Stimulated activated CD8-positive, alpha-beta memory T cell treated with anti-CD3 and anti-CD28 coated beads, Interleukin-15, amount 100 ng/mL, for 4 hours (primary cell): ENCODE measurements at places on chromosomes 1 and 21.

DNA sequence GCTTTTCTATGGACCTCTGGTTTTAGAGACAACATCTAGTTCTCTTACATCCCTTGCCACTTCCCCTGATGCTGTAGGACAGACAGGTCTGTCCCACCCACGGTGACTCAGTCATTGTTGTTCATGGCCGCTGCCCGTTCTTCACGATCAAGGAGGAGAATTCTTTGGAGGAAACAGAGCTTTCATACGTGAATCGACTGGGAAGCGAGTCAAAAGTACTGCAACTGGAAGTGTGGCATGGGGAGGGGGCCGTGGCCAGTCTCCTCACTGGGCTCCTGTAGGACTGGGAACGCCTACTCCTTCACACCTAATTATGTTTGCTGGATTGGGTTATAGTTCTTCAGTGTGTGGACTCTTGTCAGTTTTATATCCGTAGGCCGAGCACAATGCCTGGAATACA, 4.4 kb upstream of the SLC37A1 start:
- DNase-seq: no peak

DNA sequence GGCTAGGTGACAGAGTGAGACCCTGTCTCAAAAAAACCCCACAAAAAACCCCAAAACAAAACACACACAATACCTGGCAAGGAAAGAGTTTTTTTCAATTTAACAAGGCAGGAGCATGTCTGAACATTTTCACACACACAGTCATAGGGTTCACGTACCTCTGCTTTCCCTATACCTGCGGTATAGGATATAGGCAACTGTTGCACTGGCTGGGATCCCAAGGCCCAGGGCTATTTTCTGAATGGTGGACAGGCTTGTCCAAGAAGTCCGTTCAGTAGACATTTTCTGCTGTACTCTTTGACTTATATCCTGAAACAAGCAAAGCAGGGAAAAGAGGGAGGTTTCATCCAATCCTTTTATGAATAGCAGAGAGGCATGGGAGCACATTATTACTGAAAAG, 7.6 kb downstream of the TDRKH start:
- DNase-seq: no peak

DNA sequence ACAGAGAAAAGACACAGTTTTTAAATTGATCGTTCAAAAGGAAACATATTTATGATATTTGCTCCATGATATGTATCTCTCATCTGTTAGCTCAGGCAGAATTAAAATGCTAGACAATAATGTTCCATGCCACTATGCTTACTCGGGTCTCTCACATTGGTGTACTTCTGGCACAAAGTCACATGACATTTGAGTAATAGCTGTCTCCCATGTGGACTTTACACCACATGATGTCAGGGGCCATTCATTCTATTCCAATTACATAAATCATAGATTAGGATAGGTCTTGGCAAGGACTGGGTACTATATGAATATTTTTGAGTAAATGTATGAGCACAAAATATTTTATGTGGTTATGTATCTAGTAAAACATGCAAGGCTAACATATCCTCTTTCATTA, 648.4 kb downstream of the PLA2G4A start:
- no peak for DNase-seq

GRCh38 chr1:57424231-57425027, 569 bp upstream of the DAB1 start:
- no peak for DNase-seq

DNA sequence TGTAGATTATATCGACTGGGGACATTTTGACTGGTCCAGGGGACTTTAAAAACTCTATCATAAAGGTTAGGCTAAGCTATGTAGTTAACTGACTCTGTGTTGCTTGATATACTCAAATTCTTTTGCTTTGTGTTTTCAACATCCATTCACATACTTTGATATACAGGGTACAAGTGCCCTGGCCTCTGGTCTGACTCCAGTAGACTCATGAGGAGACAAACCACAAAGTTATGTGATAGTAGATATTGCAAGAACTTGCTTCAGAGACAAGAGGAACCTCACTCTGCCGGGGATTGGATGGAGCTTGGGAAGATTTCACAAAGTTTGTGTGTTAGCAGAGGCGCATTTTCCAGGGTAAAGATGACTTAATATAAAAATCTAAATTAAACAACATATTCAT, 1.3 kb downstream of the GORAB start:
- DNase-seq: no peak

DNA sequence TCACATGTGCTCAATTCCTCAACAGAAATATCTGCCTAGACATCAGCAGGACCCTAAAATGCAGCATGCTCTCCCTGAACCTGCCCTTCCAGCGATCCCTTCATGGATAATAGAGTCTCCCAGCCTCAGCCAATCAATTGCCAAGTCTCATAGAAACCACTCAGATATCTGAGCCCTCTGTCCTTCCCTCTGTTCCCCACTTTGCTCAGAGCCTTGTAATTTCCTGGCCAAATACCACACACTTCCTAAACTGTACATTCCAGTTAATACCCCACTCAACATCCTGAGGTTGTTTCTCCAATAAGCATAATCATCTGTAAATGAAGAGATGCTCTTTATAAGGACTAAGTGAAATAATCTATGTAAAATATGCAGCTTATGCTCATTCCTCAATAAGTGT, 59.3 kb upstream of the PTGFRN start:
- no peak for DNase-seq

DNA sequence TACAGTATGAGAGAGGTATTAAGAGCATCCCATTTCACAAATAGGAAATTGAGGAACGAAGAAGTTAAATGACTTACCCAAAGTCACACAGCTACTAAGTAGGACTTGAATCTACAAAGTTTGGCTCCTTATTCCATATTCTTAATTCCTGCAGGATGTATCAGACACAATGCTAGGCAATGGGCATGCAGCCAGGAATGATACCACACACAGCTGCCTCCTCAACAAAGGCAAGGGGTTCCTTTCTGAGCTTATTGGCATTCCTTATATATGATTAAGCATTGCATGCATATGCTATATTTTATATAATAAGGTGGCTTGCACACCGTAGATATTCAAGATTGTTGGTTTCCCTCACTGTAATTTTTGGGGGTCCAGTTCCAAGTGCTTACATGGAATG, 34.2 kb upstream of the JUN start:
- no peak for DNase-seq

- no peak for DNase-seq
Measured at GRCh38 chr1:66527686-66528085, 6.3 kb upstream of the SGIP1 start.

GRCh38 chr1:54575605-54576290, 27.7 kb downstream of the ACOT11 start:
- no peak for DNase-seq

DNA sequence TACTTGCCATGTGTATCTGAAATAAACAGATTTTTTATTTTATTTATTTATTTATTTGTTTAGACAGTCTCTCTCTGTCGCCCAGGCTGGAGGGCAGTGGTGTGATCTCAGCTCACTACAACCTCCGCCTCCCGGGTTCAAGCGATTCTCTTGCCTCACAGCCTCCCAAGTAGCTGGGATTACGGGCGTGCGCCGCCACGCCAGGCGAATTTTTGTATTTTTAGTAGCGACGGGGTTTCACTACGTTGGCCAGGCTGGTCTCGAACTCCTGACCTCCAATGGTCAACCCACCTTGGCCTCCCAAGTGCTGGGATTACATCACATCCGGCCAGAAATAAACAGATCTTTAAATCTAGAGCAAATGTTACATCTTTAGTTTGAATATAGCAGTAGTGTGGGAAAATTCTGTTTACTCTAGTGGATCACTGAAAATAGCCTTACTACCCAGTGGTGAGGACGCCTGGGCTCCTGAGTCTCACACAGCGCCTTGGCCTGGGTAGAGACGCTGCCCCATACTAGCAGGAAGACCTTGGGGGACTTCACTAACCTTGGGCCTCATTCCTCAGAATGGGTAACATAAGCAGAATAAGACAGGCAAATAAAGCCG, 709 bp downstream of the GART start:
- DNase-seq: no peak

DNA sequence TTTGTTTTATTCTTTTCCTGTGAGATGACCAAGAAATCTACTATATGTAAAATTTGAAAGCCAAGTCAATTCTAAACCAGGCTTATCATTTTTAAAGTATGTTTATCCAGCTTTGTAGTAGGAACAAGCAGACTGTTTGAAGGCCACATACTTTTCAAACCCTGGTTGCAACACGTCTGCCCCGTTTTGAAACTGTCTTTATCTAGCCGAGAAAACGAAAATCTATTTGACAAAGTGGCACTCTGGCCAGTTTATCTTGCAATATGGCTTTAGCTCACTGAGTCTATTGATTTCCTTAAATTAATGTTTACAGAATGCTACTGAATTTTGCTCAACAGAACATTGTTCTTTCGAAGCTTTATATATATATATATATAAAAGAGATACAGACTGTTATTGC, 39.7 kb downstream of the PROX1 start:
- no peak for DNase-seq

DNA sequence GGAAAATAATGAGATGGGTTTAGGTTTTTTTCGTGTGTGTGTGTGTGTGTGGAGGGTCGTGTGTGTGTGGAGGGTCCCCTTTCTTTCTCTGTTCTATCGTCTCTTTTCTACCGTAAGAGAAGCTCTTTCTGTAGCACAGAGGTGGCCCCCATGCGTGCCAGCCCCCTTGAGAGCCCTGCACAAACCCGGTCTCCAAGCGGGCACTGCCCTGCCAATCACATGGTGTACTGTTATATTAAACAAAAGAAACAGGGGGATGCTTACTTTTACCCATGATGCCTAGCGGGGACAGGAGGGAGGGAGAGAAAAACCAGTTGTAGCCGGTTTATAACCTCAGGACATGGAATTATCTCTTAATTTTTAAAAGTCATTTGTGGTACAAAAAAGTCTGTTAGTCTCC, 41.0 kb downstream of the GATAD2B start:
- no peak for DNase-seq

- DNase-seq: no peak
Measured at GRCh38 chr1:29232387-29232786, 1.7 kb upstream of the MECR start.

DNA sequence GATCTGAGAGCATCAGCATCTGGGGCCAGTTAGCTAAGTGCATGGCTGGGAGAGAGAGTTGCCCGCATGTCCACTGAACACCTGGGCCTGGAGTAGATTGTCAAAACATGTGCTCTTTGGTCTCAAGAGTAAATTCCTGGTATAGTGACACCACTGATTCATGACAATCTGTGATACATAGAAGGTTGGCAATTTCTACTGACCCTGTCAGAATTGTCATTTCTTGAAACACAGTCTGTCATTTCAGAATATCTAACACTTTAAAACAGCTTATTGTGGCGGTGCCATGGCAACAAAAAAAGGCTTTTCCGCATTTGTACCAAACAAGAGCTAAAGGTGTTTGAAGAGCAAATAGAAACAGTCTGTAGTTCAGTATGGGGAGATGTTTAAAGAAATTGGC, 186.4 kb upstream of the FAM78B start:
- no peak for DNase-seq

- no peak for DNase-seq
Measured at GRCh38 chr1:8652467-8653046, 164.9 kb downstream of the RERE start.

GRCh38 chr1:19346026-19346425, 33.9 kb downstream of the SLC66A1 start:
- no peak for DNase-seq

- no peak for DNase-seq
Measured at GRCh38 chr1:3350506-3351261, 103.8 kb upstream of the ARHGEF16 start.

- no peak for DNase-seq
Measured at GRCh38 chr1:47894410-47895278, 102.5 kb downstream of the TRABD2B start.

- no peak for DNase-seq
Measured at GRCh38 chr1:22509815-22510214, 53.5 kb upstream of the EPHA8 start.

DNA sequence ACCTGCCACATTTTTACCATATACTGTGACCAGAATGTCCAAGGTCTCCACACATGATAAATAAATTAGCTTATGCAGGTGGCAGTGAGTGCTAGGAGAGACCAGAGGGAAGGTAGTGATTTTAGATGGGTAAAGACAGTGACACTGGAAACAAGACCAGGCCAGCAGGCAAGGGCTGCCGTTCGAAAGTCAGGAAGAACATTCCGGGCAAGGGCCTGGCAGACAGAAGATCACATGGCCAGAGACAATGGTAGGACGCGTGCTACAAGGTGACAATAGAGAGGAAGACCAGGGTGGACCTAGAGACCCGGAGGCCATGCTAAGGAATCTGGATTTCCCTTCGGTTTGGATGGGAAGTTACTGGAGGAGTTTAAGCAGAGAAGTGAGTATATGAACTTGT, 9.7 kb downstream of the PGBD5 start:
- DNase-seq: no peak

GRCh38 chr1:94807742-94808491, 12.2 kb upstream of the SLC44A3 start:
- DNase-seq: no peak

- no peak for DNase-seq
Measured at GRCh38 chr1:86965012-86965826, 50.8 kb downstream of the HS2ST1 start.

- DNase-seq: no peak
Measured at GRCh38 chr1:246537887-246538286, 28.2 kb downstream of the TFB2M start.

DNA sequence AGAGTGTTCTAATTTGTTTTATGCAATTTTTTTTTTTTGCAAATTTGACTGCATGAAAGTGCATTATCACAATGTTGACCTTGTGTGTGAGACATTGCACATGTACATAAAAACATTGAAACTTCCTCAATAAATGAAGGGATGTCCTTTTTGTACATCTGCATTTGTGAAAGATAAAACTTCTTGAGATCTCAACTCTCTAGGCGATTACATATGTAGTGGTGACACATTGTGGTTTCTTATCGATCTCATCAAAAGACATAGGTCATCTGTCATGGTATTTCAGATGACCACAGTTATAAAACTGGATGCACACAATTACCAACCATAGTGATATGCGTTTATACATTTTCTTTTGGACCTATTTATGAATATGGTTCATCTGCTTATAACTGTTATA, 35.6 kb upstream of the C21orf91 start:
- DNase-seq: no peak

DNA sequence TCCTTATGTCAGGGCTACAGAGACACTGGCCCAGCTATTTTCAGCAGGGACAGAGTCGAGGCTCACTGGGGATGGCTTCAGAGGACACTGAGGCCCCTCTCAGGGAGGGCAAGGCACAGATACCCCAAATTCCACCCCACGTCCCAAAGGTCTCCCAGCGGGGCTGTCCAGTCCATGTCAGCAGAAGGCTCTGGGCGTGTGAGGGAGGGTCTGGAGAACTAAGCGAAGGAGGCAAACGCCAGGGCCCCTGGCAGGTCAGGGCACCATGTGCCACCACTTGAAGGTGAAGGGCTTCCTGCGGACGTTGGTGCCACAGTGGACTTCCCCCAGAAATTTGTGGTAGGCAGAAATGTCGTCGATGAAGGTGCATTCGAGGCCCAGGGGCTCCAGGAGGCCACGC, 15.0 kb upstream of the SDHB start:
- DNase-seq: no peak

GRCh38 chr1:118039170-118039569, 109.6 kb downstream of the WDR3 start:
- DNase-seq: no peak

GRCh38 chr1:221503268-221503667, 238.6 kb downstream of the DUSP10 start:
- DNase-seq: no peak

GRCh38 chr1:62071695-62072094, 123.0 kb upstream of the L1TD1 start:
- no peak for DNase-seq

GRCh38 chr21:27477296-27477695, 510.4 kb upstream of the ADAMTS5 start:
- no peak for DNase-seq

- no peak for DNase-seq
Measured at GRCh38 chr1:9784508-9785133, 39.1 kb downstream of the CLSTN1 start.

GRCh38 chr1:87594736-87595383, 266.2 kb downstream of the LMO4 start:
- no peak for DNase-seq
